Glutamatergic neuron (in vitro differentiated cells): ENCODE measurements at places on chromosomes 3 and 15. TPM values are rescaled to one million over a fixed set of nuclear protein-coding genes. Genes with fewer than 3 reads are reported as not detected.
A peak's percentile ranks its signal among the peaks of the same experiment; 100 is the strongest.

DNA sequence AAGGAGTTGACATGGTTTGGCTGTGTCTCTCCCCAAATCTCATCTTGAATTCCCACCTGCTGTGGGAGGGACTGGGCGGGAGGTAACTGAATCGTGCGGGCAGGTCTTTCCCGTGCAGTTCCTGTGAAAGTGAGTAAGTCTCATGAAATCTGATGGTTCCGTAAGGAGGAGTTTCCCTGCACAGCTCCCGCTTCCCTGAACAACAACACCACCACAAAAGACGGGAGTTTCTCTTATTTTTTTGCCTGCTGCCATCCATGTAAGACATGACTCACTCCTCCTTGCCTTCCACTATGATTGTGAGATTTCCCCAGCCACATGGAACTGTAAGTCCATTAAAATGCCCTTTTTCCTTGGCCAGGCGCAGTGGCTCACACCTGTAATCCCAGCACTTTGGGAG is 22.7 kb downstream of the XXYLT1 start:
- no peak for DNase-seq

- no peak for DNase-seq
Observed at GRCh38 chr3:67719333-67719732, 64.9 kb upstream of the SUCLG2 start.

DNA sequence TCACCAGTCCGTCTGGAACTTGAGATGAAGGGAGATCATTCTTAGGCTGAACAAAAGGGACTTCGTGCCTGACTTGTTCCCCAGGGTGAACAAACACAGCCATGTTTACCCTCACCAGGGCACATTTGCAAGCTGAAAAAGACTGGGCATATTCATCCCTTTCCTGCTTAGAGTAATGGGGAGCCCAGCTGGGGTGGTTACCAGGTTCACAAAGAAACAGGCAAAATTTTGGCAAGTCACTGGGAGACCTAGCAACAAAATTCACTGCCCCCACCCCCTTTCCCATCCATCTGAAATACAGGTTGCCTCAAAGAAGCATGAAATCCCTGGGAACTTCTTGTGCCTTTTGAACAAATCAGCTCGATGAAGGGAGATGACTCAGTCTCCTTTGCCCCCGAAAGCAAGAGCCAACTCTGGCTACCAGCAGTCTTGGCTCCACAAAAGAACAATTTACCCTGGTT is 775.0 kb downstream of the SQOR start:
- DNase-seq = no peak

- no peak for DNase-seq
Observed at GRCh38 chr3:132394320-132394719, 23.0 kb upstream of the DNAJC13 start.

DNA sequence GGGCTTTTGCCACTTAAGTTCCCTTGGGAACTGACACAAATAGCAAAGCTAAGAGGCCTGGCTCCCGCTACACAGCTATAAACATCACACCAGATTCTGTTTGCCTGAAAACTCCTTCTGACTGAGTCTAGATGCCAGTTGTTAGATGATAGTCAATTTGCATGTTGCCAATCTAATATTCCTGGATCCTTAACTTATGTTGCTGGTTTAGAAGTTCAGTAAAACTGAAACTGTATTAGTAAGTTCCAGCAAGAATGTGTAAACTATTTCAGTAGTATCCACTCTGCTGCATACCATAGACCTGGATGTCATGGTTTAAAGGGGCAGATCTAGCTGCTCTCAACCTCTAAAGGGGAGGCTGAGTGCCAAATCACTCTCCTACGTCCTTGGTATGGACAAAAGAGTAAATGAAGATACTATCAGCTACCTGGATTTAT is 27.1 kb upstream of the LACTB start:
- no peak for DNase-seq

DNA sequence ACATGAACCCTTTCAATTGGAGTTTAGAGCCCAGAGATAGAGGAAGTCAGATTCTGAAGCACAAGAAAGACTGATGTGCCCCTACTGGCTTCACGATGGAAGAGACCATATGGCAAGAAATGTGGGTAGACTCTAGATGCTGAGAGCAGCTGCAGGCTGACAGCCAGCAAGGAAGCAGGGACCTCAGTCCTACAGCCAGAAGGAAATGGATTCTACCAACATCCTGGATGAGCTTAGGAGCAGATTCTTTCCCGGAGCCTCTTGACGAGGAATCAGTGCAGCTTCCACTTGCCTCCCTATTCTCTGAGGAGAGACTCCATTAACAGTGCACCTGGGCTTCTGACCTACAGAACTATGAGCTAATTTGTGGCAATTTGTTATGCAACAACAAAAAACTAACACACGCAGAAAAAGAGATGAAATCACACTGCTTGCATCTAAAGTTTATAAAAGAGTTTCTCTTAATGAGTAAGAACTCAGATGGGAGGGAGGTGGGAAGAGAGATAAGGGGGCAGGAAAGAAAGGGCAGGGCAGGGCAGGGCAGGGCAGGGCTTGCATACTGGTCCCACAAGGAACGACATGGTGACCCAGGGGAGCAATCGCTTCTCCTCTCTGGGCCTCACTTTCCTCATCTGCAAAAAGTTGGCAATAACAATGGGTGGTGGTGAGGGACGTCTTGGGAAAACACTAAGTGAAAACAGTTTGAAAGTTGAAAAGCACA is 440.9 kb downstream of the FOXP1 start:
- DNase-seq = no peak

DNA sequence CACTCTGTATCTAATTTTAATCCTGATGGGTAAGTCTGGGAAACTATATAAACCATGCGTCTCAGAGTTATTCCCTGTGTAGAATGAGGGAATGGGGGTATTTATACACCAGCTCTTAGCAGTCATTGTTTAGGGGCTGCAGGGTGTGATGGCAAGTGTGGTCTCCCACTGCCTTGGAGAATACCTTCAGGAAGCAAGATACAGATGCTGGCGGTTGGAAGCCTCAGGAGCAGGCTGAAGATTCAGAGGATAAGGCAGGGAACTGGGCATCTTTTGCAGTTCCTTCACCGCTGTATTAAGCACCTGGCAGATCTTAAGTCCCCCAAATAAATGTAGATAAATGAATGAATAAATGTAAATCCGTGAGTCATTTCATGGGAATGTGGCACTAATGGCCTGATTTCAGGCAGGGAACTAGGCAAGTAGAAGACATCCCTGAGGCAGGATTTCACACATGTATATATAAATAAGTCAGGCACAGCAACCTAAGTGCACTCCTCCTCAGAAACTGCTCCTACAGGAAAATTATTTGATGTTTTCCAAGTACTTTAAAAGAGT is 209.2 kb upstream of the GADL1 start:
- no peak for DNase-seq

GRCh38 chr3:24550588-24550987 is 55.9 kb upstream of the THRB start:
- DNase-seq = no peak

- DNase-seq = no peak
Observed at GRCh38 chr15:25862071-25862471, 1.1 kb downstream of the ATP10A start.

GRCh38 chr3:28151608-28152228 is 89.7 kb upstream of the CMC1 start:
- no peak for DNase-seq

DNA sequence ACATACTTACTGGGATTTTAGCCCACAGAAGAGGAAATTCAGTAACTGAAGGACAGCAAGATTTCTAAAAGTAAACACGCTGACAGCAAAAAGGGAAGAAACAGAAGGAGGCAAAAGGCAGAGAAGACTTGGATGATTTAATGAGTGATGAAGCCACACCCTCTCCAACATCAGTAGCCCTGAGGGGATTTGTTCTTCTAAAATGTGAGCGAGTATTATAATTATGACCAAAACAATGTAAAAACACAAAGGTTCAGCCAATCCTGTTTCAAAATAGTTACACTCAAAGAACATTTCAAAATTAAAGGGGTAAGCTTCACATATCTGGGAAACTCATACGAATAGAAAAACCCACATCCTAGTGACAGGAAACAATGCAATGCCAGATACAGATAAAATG is 25.0 kb downstream of the MCCC1 start:
- DNase-seq = no peak

GRCh38 chr3:54897028-54897711 is 30.7 kb downstream of the LRTM1 start:
- no peak for DNase-seq

DNA sequence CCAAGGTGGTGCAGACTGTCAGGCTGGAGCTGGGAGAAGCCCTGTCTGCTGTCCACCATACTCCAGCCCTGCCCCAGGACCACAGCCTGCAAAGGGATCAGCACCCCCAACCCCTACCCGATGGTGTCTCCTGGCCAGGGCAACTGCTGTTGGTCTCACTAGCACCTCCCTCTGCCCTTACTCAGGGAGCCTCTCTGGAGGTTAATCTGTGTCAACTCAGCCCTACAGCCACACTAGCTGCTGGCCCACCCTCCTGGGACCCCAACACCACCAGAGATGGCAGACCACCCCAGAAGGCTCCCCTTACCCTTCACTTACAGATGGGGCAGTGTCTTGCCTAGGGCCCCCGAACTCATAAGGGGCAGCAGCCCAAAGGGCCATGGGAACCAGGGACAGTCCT is 65.2 kb downstream of the TLE3 start:
- peak; percentile 12 for DNase-seq

DNA sequence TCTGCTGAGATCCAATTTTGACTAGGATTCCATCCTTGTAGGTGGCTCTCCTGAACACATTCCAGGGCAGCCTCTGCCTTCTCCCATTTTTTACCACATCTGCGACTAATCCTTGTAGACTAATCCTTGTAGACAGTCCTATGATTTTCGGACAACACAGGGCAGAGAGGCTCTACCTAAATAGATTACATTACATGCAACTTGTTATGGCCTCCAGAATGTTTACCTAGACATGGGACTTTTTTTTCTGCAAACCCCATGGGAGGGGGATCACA is 239.3 kb upstream of the WNT5A start:
- no peak for DNase-seq

GRCh38 chr3:127748754-127749327 is 73.5 kb downstream of the MGLL start:
- no peak for DNase-seq

- no peak for DNase-seq
Observed at GRCh38 chr3:193301433-193301832, 60.4 kb downstream of the PLAAT1 start.

DNA sequence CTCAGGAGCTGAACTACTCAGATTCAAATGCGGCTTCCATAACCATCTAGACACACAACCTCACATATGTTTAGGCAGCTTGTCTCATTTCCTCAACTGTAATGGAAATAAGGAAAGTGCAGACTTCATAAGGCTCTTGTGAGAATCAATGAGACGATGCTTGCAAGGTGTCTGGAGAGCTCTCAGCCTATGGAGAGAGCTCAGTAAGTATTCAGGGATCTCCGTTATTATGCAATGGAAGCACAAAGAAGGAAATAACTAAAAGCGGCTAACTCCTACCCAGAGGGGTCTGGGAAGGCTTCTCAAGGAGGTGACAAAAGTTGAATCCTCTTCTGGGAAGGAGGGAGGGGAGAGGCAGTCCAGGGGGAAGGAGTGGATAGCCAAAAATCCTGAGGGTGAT is 50.1 kb upstream of the LIPC start:
- DNase-seq = no peak

DNA sequence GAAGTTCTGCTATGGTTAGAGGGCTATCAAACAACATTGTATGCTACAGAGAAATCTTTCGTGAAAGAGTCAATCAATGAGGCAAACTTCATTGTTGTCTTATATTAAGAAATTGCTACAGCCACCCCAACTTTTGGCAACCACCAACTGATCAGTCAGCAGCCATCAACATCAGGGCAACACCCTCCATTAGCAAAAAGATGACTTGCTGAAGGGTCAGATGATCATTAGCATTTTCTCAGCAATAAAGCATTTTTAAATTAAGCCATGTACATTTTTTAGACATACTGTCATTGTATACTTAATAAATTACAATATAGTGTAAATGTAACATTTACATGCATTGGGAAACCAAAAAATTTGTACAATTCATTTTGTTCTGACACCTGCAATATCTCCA is 53.1 kb downstream of the LYZL4 start:
- no peak for DNase-seq

DNA sequence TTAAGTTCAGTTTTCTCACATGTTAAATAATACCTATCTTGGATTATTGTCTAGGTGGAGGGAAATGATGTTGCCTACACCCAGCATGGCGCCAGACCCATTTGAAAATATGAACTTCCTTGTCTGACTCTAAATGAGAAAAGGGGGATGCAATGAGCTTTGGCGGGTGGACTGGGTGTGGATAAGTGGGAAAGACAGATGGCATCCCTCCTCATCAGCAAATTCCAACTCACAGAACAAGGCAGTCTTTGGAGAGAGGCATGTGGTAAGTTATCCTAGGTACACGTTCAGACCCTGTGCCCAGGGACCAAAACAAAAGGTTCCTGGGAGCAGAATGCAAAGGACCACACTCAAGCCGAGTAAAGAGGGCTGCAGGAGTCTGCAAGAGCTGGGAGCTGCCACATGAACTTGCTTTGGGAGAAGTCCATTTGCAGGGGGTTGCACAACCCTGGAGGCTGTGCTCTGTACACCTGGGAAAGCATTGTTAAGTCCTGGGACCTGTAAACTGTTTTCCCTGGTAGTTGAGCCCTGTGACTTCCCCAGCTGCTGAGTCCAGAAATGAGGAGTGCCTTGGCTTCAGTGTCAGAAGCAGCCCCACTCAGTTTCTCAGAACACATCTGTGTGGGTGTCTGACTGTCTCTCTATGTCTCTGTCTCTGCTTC is 102.3 kb upstream of the TPM1 start:
- no peak for DNase-seq

DNA sequence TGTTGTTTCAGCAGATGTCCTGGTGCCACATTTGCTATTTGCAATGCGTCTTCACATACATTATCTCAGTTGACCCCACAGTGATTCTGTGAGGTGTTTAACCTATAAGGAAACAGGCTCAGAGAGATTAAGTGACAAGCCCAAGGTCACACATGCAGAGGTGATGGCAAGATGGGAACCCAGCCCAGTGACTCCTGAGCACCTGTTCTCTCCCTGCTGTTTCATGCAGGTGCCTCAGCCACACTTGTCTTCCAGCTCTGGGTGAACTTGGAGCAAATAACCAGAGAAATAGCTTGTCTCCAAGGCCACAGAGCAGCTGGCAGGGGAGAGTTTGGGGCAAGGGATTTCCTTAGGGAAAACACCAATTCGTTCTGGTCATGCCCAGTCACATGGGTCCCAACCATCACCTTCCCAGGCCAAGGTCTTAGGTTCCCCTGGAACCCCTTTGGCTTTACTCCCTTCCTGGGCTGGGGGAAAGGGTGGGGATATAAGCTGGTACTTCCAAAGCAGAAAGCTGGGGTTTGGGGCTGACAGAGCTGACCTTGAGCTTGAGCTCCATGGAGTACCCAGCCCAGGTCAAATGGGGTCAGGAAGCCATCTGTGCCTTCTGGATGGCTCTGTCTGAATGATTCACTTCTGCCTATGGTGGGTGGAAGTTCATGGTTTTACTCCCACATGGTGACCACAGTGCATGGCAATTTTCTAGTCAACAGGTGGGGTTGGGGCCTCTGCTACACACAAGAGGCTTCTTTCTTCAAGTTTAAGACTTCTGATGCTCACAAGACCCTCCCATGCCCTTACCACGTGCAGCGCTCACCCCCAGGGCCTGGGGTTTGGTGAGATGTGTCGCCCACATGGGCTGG is 22.4 kb downstream of the LIPC start:
- DNase-seq = no peak

Gene KCNMB2
- total RNA-seq = 0.47 TPM

Gene FBLN2
- 2.1 TPM for total RNA-seq

Gene PRSS50
- not detected for total RNA-seq

Gene TTLL13
- not detected for total RNA-seq

Gene GPR149
- total RNA-seq = 0.25 TPM

Gene EFHB
- 0.76 TPM for total RNA-seq

Gene P2RY14
- total RNA-seq = not detected

Gene WNT5A
- 0.76 TPM for total RNA-seq

Gene TEX55
- total RNA-seq = not detected

Gene PRR20G
- total RNA-seq = not detected

Gene AGBL1
- total RNA-seq = 0.76 TPM

Gene BMF
- total RNA-seq = 11.3 TPM

Gene CRYGS
- 3.7 TPM for total RNA-seq
